ENCODE measurements at places on chromosomes 5 and 9.

- no peak for DNase-seq
These were observed 246.5 kb downstream of the DMRTA1 start for GRCh38 chr9:22693156-22693555.

GRCh38 chr9:112620388-112620787 lies 97.5 kb downstream of the INIP start:
- no peak for DNase-seq

DNA sequence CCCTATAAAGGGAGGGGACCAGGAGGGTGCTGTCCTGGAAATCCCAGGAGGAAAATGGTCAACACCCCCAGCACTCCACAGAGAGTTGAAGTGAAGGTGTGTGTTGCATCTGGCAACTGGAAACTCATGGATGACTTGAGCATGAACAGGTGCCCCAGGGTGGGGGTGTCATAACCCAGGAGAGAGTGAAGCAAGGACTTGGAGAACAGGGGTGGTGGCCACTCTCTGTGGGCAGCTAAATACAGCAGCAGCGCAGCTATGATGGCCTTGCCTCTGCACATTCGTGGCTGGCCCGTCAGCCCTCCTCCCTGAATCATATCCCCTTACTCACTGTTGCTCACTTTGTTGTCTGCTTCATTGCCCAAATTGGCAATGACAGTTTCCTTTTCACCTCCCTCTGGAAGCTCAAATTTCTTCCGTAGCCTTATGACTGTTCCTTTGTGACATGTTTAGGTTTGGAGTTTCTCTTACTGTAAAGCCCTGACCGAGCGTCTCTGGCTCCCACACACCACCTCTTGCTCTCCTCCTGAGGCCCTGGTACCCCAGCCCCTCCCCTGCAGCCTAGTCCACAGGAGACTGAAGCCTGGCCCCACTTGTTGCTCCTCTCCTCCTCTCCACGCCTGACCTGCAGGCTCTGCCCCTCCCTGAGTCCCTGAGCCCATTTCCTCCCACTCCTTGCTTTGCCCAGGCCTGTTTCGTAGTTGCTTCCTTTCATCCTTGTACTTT lies 185.8 kb downstream of the CD180 start:
- no peak for DNase-seq

DNA sequence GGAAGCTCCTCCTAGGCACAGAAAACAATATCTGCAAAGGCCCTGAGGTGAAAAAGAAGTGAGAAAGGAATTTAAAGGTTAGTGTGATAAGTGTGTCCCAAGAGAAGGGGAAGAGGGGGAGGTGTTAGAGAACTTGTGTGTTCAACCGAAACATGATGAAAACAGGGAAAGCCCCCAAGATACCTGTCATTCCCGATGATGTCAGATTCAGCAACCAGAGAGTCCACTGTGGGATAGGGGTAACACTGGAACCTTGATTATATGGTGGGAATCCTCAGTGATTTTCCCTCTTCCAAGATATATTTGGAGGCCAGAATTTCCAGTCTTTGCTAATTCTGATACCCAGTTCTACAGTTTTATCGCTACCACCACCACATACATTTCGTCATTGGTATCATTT lies 15.5 kb upstream of the BNC2 start:
- DNase-seq: no peak

- DNase-seq: no peak
These were observed 29.5 kb downstream of the RAI14 start for GRCh38 chr5:34685485-34686165.

GRCh38 chr5:175752826-175753535 lies 95.1 kb downstream of the HRH2 start:
- no peak for DNase-seq

DNA sequence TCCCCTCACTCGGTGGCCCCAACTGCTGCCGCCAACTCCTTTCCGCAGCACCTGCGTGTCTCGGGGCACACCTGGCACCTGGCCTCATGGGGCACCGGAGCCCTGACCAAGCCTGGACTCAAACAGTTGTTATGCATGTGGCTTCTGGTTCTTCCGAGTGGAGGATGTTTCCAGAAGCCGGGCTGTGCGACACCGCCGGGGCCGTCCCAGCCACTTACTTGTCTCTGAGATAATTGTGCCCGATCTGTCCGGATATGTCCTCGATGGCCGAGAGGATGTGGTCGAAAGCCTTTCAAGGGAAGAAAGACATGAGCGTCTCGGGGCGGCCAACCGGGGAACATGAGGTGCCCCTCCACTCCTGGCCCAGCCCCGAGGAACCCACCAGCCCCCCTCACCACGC lies 38.4 kb downstream of the EXOC3 start:
- DNase-seq: no peak

DNA sequence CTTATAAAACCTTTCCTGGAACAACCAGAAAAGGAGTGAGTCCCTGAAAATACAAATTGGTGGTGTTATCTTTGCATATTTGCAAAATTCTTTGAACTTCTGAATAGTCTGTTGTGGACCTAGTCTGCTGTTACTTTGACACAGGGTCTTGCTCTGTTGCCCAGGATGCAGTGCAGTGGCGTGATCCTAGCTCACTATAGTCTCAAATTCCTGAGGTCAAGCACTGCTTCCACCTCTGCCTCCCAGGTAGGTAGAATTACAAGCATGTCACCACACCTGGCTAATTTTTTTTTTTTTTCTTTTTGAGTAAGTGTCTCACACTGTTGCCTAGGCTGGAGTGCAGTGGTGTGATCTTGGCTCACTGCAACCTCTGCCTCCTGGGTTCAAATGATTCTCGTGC lies 43.7 kb upstream of the SPRY4 start:
- DNase-seq: no peak

GRCh38 chr5:99441235-99441634 lies 512.4 kb upstream of the CHD1 start:
- DNase-seq: no peak

DNA sequence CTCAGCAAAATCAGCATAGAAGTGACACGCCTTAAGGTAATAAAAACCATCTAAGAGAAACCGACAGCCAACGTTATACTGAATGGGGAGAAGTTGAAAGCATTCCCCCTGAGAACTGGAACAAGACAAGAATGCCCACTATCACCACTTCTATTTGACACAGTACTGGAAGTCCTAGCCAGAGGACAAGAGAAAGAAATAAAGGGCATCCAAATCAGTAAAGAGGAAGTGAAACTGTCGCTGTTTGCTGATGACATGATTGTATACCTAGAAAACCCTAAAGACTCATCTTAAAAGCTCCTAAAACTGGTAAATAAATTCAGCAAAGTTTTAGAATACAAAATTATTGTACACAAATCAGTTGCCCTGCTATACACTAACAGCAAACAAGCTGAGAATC lies 393.3 kb downstream of the KIF4B start:
- no peak for DNase-seq

DNA sequence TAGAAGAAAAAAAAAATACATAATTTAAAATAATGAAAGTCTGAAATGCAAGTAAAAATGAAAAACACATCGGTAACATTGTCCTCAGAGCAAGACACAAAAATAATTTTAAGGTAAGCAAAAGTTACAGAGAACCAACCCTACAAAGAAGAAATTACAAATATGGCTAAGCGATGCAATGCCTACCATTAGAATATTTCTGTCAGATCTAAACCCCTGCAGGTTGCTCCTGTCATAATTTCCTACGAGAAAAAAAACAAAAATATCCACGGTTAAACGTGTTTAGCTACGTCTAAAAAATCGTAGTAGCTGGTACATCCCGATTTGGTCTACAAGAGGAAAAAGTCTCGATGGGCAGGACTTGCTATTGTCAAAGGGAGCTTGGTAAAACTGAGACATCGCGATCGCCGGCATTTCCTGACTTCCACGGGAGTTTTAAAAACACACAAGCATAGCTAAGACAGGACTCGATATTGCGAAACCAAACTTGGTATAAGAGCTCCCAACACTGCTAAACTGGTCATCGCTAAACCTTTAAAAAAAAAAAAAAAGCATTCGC lies 1.1 kb upstream of the ANXA2R start:
- DNase-seq: peak; percentile 59

- no peak for DNase-seq
These were observed 141.1 kb downstream of the ENC1 start for GRCh38 chr5:74499256-74500050.
